ENCODE measurements at places on chromosomes 2 and 18.

- no peak for DNase-seq
Observed at GRCh38 chr2:2328848-2329247, 2.2 kb downstream of the MYT1L start.

- peak; percentile 63 for DNase-seq
Observed at GRCh38 chr2:27370816-27371620, 602 bp downstream of the SNX17 start.

- DNase-seq: no peak
Observed at GRCh38 chr2:189954989-189955388, 107.5 kb downstream of the MSTN start.

- DNase-seq: no peak
Observed at GRCh38 chr2:109148117-109148746, 19.2 kb downstream of the SH3RF3 start.

- no peak for DNase-seq
Observed at GRCh38 chr18:13176847-13177246, 41.7 kb upstream of the LDLRAD4 start.

DNA sequence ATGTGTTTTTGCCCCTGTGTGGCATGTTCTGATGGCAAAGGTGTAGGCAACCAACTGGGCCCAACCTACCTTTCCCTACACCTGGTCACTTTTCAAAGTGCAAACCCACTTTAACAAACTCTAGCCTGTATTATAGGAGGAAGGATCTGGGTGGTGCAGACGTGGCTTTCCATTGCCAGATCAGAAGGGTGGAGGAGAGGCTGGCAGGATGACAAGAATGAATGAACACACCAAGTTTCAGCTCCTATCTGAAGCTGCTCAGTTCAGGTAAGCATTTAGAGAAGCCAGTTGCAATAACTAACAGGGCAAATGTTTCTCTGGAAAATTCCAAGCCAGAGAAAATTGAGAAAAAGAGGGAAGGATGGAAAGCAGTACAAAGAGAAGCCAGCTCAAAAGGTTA is 707 bp upstream of the SERPINB7 start:
- no peak for DNase-seq

DNA sequence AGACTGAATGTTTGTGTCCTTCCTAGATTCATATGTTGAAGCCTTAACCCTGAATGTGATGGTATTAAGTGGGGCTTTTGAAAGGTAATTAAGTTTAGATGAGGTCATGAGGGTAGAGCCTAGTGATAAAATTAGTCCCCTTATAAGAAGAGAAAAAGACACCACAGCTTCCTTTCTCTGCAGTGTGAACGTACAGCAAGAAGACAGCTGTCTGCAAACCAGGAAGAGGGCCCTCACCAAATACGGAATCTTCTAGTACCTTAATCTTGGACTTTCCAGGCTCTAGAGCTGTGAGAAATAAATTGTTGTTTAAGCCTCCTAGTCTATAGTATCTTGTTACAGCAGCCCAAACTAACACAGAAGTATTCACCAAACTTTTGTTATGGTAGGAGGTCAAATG is 57.1 kb upstream of the CYTIP start:
- no peak for DNase-seq

DNA sequence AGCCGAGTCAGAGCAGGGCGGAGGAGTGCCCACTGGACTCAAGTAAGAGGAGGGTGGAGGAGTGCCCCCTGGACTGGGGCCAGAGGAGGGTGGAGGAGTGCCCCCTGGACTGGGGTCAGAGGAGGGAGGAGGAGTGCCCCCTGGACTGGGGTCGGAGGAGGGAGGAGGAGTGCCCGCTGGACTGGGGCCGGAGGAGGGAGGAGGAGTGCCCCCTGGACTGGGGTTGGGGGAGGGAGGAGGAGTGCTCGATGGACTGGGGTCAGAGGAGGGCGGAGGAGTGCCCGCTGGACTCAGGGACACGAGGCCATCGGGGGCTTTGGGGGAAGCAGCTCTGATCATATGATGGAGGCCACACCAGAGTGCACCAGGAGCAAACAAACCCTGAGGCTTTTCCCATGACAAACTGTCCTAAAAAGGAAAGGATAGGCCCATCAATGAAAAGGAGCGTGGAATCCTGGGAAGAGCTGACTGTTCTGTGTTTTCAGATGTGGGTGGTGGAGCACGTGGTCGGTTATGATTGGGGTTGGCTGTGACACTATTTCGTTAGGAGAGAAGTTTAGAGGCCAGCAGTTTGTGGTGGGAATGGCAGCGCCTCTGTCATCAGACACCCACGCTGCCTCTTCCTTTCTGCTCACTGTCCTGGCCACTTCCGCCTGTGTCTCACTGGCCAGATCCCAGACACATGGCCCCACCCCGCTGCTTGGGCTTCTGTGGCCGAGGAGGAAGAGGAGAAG is 24.5 kb upstream of the HPCAL1 start:
- DNase-seq: peak; percentile 54

DNA sequence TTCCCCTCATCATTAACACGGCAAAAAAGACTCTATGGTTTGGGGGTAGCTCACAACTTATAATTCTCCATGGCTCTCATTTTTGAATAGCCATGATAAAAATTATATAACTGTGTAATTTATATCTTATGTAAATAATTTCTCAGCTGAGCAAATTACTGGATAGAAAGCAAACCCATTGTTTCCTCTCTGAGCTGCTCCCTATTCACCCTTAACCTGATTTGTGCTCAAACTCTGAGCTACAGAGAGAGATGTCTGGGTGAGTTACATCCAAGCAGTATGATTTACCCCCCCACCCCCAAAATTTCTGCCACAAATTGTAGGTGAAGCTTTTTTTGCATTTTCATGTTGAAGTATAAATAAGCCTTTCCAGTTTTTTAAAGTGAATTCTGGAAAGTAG is 123.7 kb downstream of the TFCP2L1 start:
- DNase-seq: no peak

GRCh38 chr18:79260510-79260909 is 135.2 kb upstream of the NFATC1 start:
- no peak for DNase-seq

- DNase-seq: no peak
Observed at GRCh38 chr2:241020201-241020600, 21.8 kb downstream of the SNED1 start.

- DNase-seq: no peak
Observed at GRCh38 chr2:29155578-29155977, 40.4 kb downstream of the CLIP4 start.

GRCh38 chr2:62456721-62457539 is 49.1 kb downstream of the TMEM17 start:
- peak; percentile 84 for DNase-seq

DNA sequence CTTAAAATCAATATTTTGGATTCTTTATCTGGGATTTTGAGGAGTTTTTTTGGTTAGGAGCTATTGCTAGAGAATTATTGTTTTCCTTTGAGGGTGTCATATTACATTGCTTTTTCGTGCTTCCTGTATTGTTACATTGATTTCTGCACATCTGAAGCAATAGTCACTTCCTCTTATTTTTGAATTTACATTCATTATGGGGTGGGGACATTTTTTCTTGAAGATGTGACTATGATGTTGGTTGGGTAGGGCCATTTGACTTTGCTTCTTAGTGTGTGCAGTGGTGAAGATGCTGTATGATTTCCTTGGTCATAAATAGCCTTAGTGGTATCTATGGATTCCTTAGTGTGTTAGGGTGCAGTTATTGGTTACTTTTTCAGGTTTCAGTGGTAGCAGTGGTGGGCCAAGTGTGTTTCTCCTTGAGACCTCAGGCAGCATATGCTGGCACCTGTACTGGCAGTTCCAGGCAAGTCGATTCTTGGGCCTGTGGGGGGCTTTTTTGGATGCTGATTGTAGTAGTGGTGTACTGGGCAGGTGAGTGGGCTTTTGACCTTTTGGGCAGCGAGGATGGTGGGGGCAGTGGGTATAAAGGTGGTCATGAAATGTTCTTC is 61.8 kb downstream of the ARHGAP25 start:
- no peak for DNase-seq

DNA sequence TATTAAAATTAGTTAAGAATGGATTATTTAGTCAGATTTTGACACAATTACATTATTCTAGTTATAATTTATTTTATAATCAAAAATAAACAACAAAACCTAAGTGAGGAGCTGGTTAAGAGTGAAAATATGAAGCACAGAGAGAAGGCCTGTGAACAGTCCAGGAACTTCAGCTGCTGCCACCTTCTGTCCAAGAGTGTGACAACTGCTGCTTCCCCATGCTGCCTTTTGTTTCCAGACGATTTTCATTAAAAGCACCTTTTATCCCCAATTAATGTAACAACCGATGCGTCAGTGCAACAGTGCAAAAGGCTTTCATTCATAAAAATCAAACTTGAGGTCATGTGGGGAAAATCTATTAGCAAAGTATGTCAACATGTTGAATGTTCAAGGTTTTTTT is 363.6 kb downstream of the CTNNA2 start:
- no peak for DNase-seq

DNA sequence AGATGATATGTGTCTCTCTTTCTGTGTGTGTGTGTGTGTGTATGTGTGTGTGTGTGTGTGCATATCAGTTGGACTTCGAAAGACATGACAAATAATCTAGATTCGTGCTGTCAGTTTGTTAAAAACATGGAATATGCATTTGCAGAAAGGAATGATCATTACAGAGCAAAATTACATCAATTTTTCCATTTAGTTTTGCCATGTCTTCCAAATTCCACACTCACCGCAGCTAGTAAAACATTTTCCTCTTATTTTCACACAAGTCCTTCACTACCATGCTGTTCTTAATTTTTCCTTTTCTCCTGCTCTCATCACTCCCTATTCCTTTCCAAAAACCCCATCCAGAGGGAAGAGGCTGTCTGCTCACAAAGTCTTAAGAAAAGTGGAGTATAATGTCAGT is 1191.4 kb upstream of the SLC39A10 start:
- DNase-seq: no peak

GRCh38 chr2:229798446-229799155 is 84.2 kb upstream of the DNER start:
- no peak for DNase-seq

DNA sequence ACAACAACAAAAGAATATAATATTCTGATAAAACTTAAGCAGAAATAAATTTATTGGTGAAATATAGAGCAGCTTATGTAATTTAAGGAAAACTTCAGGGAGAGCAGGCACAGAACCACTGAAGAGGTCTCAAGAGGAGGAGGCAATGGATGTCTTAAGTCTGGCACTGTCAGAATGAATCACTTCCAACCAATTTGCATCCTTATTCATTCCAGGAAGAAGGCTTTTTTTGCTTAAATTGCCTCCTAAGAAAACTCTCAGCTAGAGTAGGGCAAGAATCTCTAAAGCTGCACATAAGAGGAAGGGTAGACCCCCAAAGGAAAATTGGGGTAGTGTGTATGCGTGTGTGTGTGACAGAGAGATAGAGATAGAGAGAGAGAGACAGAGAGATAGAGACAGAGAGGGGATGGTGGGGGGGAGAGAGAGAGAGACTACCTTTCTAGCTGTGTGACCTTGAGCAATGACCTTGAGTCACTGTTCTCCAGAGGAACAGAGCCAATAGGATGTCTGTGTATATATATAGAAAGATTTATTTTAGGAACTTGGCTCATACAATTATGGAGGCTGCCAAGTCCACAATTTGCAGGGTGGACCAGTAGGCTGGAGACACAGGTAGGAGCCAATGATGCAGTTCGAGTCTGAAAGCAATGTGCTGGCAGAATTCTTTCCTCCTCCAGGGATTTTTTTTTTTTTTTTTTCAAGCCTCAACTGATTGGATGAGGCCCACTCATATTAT is 96.4 kb upstream of the LINC00305 start:
- DNase-seq: no peak

DNA sequence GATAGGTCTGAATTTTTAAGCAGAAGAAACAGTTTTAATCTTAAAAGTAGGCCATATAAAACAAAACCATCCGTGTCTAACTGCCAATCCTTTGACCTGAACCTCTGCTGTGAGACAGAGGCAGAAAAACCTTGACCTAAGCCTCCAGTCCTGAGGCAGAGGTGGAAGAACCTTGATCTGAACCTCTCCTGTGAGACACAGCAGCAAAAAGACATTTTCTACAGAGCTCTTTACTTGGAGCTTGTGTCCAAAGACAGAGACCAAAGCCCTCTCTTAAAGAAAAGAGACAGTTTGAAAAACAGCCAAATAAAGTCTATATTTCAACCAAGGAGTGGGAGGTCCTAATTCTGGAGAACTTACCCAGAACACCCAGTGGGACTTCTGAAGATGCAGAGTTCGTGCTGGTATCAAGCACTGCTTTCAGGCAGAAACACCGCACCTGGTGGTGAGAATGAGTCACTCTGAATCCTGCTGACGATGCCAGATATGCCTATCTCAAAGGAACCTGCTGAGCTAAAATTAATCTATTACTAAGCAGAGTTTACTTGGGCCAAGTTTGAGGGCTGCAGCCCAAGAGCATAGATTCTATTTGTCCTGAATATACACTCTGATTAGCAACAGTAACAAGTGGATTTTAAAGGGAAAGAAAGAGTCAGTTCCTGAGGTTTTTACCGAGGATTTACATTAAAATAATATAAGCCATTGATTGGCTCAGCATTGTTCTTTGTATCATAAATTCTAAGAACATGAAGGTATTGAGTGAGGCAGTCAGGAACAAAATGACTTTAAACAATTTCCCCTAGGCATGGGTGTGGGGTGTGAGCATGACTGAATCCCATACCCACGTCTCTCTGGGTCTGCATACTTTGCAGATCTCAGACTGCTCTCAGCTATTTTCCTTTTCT is 806.4 kb downstream of the TRIB2 start:
- DNase-seq: no peak

DNA sequence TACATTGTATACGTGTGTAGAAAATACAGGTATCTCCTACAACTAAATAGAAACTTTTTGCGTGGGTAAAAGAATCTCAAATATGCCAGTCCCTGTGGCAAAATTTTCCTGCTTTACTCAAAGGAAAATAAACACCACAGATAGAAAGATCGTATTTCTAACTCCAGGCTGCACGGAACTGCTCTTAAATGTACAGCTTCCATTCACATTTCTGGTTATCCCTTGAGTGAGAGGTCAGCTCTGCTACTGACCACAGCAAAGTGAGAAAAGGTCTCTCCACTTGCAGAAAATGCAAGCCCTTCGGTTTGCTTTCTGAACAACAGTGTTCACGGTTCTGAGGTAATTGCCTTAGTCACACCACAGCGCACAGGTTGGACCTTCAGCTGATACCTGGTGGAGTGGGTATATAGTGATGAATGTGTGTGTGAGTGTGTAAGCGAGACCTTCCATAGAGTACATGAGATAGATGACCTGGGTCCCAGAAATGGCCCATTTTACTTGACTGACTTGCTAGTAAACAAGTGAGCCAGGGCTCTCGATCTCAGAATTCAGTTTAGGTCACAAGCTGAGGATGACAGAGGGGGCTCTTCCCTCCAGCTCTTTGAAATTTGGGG is 52.1 kb downstream of the ALPK2 start:
- no peak for DNase-seq

DNA sequence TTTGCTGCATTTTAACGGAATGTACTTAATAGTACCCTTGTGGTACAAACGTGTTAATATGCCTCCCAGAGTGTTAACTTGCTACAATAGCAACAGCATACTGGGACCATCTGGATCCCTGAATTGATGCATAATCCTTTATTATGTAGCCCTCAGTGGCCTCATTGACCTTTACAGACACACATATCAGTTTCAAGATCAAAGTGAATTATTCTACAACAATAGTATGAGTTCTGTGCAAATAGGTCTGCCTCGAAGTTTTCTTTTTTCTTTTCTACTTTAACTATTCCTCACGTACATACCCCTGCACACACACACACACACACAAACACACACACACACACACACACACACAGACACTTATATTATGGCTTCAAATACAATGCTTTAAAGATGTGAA is 1622.1 kb downstream of the LRP1B start:
- DNase-seq: no peak

- DNase-seq: no peak
Observed at GRCh38 chr2:10273215-10274175, 29.2 kb upstream of the HPCAL1 start.

- DNase-seq: no peak
Observed at GRCh38 chr2:241951920-241952319, 82.4 kb downstream of the RTP5 start.

Measured in activated T-cell treated with anti-CD3 and anti-CD28 coated beads, Interleukin-2, amount 50 U/mL, for 48 hours (primary cell).